A549 (cell line): ENCODE measurements at places on chromosomes 16 and 17. TPM values are rescaled to one million over a fixed set of nuclear protein-coding genes. Genes with fewer than 3 reads are reported as not detected.

SBK1 gene
- polyA plus RNA-seq: 0.28 to 0.45 TPM (median 0.43 TPM) in 3 replicates

FOXF1 gene
- not detected in 3 replicates for polyA plus RNA-seq

KRTAP4-9 gene
- not detected in 3 replicates for polyA plus RNA-seq

GRAPL gene
- polyA plus RNA-seq: 0.16 to 0.36 TPM (median 0.25 TPM) in 3 replicates

GRCh38 chr16:28980929-28981328 is 3.9 kb upstream of the LAT start:
- DNase-seq: no peak

LPO gene
- polyA plus RNA-seq: not detected in 3 replicates
